ENCODE measurements at places on chromosomes 11 and 22. TPM values are rescaled to one million over a fixed set of nuclear protein-coding genes. Genes with fewer than 3 reads are reported as not detected.

The CEP164 gene
- total RNA-seq, result 16.7 TPM

The PTS gene
- 32.5 TPM for total RNA-seq

The SLC22A6 gene
- not detected for total RNA-seq

The NXPE1 gene
- total RNA-seq, result not detected

The RAB36 gene
- total RNA-seq, result 4.1 TPM

GRCh38 chr11:86230921-86231434, 13.6 kb upstream of the EED start:
- ATAC-seq, result no peak

DNA sequence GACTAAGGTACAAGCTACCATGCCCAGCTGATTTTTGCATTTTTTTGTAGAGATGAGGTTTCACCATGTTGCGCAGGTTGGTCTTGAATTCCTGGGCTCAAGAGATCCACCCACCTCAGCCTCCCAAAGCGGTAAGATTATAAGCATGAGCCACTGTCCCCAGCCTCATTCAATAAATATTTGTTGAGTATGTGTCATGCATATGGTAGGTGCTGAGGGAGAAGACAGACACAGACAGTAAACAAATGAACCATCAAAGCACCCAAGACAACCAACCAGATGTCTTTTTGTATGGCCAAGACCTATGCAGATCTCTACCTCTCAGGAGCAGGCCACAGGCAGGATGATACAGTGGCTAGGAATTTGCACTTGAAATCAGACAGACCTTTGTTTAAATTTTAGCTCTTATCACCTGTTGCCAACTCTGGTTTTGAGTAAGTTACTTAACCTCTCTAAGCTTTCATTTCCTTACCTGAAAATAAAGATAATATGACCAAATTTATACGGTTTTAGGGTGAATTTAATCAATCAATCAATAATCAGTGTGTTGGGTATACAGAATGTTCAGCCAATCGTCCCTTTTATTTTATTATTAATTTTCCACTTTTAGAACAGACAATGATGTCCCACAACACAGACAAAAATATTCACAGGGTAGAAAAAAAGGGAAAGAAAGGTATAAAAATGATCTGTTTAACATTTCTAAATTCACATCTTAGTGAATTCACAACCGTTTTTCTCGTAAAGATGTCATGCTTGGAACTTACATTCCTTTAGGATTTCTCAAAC, 128.2 kb downstream of the SGSM3 start:
- peak; percentile 71 for ATAC-seq

- peak; percentile 82 for ATAC-seq
These were observed 159.9 kb downstream of the CCDC34 start for GRCh38 chr11:27203077-27203647.

- no peak for ATAC-seq
These were observed 36.1 kb upstream of the ADSL start for GRCh38 chr22:40310081-40310767.

DNA sequence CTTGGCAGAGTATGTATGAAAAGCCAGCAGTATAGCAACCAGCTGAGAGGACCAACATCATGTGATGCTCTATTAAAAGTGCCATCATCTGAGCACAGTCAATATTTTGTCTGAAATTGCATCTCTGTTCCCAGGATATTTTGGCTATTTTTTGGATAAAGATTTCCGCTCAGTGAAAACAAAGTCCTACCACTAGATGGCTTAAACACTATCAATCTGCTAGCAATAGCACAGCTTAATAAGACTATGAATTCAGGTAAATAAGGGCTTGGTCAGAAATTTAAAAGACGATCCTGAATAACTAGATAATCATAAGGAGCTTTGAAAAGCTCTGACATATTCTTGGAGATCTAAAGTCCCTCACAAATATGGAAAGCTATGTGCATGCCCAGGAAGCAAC, 74.4 kb downstream of the MS4A13 start:
- ATAC-seq, result no peak

DNA sequence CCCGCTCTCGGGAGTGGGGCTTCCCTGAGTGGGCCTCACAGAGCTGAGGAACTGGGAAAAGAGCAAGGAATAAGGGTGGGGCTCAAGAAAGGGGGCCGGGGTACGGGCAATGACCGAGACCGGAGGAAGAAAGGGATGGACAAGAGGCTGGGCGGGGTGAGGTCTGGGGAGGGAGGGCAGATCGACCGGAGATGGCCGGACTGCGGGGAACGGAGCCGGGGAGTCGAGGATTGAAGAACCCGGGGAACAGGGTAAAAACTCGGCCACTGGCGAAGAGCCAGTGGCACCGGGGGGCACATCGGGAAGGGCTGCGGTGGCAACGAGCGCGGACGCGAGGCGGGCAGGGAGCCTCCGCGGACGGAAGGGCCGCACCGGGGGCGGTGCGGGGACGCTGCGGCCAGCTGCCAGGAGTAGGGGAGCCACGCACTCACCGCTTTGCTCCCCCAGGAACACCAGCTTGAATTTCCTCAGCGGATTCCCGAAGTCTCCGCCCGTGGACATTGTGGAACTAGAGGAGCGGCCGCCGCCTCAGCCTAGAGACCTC, 667 bp downstream of the RAB6A start:
- no peak for ATAC-seq

- no peak for ATAC-seq
These were observed 1.6 kb downstream of the SMIM38 start for GRCh38 chr11:69157156-69157821.

DNA sequence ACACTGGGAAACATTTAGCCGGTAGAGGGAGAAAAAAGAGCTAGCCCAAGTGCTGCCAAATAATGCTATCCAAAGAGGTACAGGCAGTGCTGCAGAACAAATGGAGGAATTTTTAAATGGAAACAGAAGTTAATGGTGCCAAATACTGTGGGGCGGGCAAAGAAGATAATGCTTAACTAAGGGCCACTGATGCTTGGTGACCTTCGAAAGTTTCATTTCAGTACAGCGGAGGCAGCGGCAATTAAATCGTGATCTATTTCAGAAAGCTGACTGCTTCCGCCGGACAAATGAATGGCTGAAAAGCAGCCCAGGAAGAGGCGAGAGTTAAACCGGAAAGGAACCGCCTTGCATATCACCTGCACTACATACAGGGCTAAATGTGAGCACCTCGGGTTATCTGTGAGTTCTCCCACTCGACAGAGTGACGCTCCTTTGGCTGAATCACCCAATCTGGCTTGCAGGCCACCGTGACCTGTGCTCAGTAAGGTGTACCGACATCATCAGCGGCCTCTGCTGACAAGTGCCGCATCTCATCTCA, 42.1 kb downstream of the CADM1 start:
- ATAC-seq, result no peak

DNA sequence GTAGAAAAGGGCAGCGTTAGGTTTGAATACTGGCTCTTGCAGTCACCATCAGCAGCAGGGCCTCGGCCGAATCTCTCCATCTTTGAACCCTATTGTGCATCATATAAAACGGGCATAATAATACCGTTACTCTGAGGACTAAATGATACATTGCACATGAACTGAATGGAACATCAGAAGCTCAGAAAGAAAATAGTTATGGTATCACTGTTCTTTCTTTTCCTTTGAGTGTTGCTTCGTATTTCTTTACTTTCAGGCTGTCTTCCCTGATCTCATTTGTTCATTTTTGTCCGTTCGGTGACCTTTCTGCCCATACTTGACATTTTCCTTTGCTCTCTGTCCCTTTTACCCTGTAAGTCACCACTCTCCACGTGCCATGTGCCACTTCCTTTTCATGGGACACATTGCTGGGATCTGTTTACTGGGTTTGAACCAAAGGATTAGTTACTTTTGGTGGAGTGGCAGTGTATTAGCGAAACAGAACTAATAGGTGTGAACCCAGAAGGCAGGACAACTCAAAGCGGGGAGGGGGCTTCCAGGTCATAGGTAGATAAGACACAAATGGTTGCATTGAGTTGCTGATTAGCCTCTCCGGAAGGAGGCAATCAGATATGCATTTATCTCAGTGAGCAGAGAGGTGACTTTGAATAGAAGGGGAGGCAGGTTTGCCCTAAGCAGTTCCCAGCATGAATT, 717 bp upstream of the ZNF202 start:
- ATAC-seq, result no peak

- no peak for ATAC-seq
These were observed 169.6 kb downstream of the MAML2 start for GRCh38 chr11:96173422-96173821.

DNA sequence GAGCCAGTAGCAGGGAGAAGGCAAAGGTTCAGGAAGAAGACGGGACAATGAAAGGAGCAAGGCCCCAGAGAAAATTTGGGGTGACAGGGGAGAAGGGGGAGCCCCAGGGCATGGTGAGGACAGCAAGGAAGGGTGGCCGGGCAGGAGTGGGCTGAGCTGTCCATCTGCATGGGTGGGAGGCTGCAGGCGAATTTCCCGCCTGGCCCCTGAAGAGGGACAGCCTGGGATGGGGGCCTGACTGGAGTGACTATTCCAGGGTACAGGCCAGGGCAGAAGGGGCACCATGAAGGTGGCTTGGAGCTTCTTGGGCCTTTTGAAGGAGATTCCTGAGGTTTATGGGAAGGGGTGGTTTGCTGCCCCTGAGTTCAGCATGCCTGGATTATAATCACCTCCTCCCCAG, 56.2 kb downstream of the WNT11 start:
- no peak for ATAC-seq

GRCh38 chr11:125140233-125140632, 24.3 kb upstream of the PKNOX2 start:
- ATAC-seq, result no peak

DNA sequence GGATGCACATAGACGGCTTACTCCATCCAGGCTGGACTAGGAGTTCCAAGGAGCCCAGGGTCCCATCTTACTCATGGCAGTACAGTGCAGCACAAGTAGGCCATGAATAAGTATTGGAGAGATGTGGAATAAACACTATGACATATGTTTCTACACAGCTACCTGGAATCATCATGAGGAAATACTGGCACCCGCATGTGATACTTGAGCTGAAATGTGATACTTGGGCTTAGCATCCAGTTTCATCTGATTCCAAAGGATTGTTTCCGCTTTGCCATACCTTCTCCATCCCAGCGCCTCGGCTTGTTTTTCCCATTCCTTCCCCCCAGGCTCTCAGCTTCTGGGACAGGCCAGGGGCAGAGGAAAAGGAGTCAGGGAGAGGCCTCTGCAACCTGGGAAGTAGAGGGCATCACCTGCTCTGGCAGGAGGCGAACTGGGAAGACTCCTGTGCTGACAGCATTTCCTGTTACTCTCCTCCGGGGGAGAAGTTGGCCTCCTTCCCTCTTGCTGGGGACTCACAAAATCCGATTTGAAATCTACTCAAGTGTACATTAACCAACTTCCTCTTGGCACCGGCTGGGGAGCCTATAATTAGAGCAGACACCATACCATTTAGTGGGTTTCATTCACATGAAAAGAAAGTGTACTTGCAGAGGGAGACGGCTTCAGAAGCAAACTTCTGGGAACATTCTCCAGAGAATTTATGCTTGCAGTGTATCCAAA, 187.8 kb downstream of the MIAT start:
- ATAC-seq, result no peak

Data from esophagus mucosa (tissue), 1 donor.